Mammary epithelial cell (primary cell): ENCODE measurements at places on chromosomes 7 and 10. TPM values are rescaled to one million over a fixed set of nuclear protein-coding genes. Genes with fewer than 3 reads are reported as not detected.

DNA sequence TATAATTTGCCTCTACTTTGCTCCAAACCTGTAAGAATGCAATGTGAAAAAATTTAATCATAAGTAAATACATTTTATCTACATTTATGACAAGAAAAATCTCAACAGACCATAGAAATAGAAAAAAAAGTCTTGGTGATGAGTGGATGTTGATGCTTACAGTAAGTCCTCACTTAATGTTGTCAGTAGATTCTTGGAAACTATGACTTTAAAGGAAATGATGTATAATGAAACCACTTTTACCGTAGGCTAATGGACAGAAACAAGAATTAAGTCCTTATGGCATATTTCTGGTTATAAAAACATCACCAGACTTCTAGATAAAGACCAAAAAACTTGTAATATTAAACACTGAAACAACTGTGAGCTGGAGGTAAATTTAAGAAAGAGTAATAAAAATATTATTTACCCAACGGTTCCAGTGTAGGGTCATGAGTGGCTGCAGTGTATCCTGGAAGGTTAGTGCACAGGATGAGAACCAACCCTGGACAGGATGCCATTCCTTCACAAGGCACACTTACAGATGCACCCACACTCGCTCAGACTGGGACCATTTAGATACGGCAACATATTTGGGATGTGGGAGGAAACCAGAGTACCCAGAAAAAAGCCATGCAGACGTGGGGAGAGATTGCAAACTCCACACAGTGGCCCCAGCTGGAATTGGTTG, 76.3 kb downstream of the GLCCI1 start:
- no peak for DNase-seq

- DNase-seq, result peak; percentile 50
These were observed 51.5 kb downstream of the CHST15 start for GRCh38 chr10:124041675-124042445.

DNA sequence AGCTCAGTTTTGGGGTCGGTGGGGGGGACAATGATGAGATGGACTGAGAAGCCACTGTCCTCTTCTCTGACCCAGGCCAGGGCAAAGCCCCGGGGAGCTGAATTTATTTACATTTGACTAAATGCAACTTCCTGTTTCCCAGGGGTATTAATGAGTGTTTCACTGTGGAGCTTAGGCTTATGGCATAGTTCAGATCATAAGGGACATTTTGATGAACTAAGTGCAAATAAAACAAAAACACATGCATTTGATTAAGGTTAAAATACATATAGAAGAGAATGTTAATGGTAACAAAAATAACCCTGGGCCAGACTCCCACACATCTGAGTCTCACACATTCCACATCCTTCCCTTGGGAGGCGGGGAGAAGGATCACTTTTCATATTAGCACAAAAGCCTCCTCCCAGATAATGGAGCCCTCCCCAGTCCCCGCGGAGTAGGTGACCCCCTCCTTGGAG, 320.6 kb downstream of the FRMD4A start:
- DNase-seq, result peak; percentile 19

- no peak for DNase-seq
These were observed 431.8 kb downstream of the ZWINT start for GRCh38 chr10:55929291-55929690.

GRCh38 chr7:136102881-136103280, 125.7 kb upstream of the MTPN start:
- no peak for DNase-seq

DDIT4 gene
- total RNA-seq, result 1,235 TPM

TRA2A gene
- 25.5 TPM for total RNA-seq
